ENCODE measurements at places on chromosomes 7 and 10. TPM values are rescaled to one million over a fixed set of nuclear protein-coding genes. Genes with fewer than 3 reads are reported as not detected.

SFTPA1 gene
- total RNA-seq = not detected

MGAM2 gene
- not detected for total RNA-seq

HTR5A gene
- total RNA-seq = not detected

GIMAP6 gene
- 119 TPM for total RNA-seq

APBB1IP gene
- total RNA-seq = 66.2 TPM

SHTN1 gene
- total RNA-seq = 0.75 TPM

IQUB gene
- not detected for total RNA-seq

NKX1-2 gene
- total RNA-seq = not detected

KAZALD1 gene
- 0.36 TPM for total RNA-seq

CALHM1 gene
- 0.25 TPM for total RNA-seq

SFTPD gene
- not detected for total RNA-seq

MEIG1 gene
- total RNA-seq = 0.70 TPM

ANKIB1 gene
- 63.9 TPM for total RNA-seq

GSTO2 gene
- total RNA-seq = 0.73 TPM
